GM20000 (cell line): ENCODE measurements at places on chromosomes 7 and 10.

- DNase-seq: no peak
Measured at GRCh38 chr10:88047579-88047978, 184.2 kb downstream of the PTEN start.

DNA sequence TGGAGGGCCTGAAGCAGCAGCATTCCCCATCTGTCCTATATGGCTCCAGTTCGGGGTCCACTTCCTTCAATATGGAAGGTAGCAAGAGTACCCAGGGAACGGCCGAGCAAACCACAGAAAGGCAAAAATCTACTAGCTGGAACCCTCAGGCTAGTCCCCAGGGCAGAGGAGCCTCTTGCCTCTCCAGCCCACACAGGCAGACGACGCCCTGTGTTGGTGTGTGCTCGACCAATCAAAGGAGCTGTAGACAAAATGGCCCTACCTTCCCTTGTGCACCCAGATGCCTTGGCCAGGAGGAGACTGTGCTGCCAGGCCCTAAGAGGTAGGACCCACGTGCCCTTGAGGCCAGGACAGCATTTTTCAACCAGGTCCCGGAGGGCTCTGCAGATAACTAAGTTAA, 91.5 kb downstream of the FAM53B start:
- no peak for DNase-seq

GRCh38 chr10:130440971-130441370, 304.8 kb downstream of the GLRX3 start:
- no peak for DNase-seq

GRCh38 chr10:13993169-13993568, 337.6 kb downstream of the FRMD4A start:
- no peak for DNase-seq

DNA sequence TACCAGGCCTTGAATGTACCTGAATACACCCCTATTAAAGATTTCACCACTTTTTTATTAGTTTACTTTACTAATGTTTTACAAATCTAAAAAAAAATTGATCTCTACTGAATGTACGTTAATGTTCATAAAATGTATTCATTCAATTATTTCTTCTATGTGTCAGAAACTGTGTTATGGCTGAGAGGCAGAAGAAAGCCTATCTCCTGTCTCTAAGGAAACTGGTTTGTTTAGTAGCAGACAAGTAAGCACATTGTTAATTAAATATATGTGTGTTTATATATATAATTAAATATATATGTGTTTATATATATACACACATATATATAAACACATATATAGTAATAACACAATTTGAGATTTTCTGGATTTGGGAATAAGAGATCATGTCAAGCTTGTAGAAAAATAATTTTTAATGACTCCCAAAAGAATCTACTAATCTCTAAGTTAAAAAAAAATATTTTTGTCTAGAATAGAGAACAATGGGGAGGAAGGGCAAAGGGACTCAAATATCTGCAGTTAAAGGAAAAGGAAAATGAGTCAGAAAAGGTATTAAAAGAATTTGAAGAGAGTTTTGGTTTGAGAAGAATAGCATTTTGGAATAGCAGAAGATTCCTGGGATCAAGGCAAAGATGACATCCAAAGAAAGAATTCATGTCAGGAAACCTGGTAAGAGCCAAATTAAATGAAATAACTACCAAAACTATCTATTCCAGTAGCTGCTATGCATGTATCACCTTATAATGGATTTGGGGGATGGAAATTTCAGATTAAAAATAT, 92.1 kb downstream of the CH25H start:
- no peak for DNase-seq

DNA sequence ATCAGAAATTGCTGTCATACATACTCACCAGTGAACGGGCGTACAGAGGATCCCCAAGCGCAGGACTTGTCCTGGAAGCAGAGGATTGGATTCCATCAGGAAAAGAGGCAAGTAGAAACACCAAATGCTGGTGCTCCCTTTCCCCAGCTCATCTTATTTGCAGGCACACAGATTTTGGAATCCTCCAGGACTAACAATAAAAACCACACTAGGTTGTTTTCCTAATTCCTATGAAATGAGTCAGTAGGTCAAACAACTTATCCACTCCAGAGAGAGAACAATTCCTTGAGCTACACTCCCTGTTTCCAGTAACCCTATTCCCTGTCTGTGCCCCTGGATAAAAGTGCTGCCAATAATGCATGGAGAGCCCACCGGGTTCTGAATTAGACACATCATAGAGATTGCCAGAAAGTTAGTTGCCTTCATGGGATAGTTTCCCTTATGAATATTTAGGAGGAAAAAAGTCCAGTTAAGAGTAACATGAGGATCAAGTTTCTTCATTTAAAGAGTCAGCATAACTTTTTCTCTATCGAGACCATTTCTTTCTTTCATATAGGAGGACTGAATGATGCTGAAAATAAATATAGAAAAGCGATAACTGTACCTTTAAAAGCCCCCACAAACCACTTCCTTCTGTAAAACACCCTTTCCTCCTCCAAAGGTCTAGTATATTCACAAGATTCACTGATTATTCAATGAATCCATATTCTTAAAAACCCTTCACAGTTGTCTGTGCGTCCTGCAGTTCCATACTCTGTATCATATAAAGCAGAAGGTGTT, 178.3 kb upstream of the KLF14 start:
- no peak for DNase-seq

DNA sequence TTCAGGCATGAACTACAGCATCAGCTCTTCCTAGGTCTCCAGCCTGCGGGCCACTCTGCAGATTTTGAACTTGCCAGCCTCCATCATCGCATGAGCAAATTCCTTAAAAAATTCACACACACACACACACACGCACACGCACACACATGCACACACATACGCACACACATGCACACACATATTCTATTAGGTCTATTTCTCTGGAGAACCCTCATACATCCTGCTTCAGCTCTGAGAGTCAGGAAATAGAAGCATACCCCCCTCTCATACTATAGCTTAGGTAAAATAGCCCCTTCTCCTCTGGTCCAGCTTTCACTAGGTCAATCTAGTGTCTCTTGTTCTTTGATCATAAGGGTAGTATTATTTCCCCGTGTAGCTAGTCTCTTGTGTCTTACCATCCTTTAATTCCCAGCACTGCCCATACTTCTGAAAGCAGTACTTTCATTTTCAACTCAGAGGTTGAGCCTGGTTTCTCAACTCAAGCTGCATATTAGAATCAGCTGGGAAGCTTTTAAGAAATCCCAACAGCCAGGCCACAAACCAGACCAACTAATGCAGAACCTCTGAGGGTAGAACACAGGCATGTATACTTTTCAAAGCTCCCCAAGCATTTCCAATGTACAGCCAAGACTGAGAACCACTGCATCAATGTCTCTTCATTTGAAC, 30.9 kb upstream of the ITGB8 start:
- DNase-seq: no peak

- no peak for DNase-seq
Measured at GRCh38 chr7:6205971-6206660, 66.3 kb downstream of the CYTH3 start.

DNA sequence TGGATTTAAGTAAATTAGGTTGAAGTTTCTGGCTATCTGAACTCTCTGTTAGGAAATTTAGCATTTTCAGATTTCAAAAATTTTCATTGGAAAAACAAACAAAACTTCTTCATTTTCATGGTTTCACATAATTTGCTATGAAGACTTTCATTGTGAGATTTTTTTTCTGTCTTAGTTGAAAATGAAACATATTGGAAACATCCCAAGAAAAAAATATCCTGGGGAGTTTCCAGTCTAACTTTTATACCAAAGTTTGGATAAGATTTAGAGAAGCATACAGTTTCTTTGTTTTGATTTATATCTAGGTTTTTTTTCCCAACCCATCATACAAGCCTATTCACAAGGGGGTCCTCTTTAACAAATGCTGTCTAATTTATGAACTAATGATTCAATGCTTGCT, 300.5 kb upstream of the SEMA3A start:
- no peak for DNase-seq

GRCh38 chr10:3645406-3645805, 139.6 kb downstream of the KLF6 start:
- DNase-seq: no peak

DNA sequence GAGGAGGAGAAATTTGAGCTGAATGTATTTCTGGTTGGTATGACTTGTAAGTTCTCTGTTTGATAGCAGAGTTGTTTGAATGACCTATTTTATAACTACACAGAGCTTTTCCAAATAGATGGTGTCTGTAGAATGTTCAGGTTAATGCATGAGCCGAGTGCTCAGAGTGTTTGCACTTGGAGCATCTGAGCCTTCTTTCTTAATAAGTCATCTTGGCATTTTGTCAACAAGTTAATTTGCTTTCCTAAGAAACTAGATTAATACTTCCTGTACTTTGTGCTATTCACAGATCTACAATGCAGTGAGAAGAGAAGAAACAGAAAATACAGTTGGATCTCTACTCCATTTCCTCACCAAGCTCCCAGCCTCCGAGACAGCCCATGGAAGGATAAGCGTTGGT, 138.2 kb downstream of the PLCE1 start:
- no peak for DNase-seq

DNA sequence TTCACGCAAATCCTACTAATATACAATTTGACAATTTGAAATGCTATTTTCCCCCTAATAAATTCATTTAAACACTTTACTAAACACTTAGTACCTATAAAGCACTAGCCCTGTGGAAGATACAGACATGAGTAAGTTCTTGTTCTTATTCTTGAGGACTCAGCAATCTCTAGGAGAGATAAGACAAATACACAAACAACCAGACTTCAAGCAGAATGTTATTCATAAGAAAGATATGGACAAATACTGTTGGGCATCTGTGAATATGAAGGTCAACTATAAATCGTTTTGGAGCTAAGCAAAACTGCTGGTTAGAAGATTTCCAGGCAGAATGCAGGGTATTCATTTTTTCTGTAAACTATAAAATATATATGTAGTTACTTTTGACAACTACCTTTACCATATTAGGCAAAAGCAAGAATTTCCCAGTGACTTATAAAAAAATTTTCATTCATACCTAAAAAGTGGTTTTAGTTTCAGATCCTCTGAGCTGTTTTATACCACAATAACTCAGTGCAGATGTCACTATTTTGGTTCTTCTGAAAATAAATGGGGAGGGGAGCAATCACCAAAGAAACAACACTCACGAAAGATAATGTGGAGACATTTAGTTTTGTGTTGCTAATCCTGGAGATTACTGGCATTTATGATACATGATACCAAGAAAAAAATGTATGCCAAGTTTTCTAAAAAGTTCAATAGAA, 3.8 kb downstream of the VPS41 start:
- peak; percentile 67 for DNase-seq

GRCh38 chr7:47901542-47901941, 46.7 kb downstream of the PKD1L1 start:
- no peak for DNase-seq

GRCh38 chr7:18361756-18362155, 133.8 kb upstream of the HDAC9 start:
- DNase-seq: no peak

GRCh38 chr7:45597286-45597984, 23.3 kb downstream of the ADCY1 start:
- peak; percentile 1 for DNase-seq

- no peak for DNase-seq
Measured at GRCh38 chr10:42956045-42956444, 120.8 kb upstream of the RET start.

DNA sequence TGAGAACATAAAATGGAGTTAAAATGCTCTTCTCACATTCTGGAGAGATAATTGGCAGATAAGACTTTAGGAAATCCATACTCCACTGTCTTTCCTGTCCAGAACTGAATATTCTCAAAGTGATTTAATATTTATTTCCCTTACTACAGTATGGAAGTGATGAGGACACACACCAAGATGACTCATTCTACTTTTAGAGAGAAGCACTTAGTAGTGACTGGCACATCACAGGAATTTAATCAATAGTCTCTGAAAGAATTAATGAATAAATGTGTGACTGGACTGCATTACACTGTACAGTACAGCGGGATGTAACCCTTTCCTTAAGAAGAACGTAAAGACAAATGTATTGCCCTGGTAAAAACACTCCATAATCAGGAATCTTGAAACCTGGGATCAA, 116.7 kb downstream of the SEMA3E start:
- no peak for DNase-seq
